Hepatocyte (in vitro differentiated cells): ENCODE measurements at places on chromosomes 5 and 9. TPM values are rescaled to one million over a fixed set of nuclear protein-coding genes. Genes with fewer than 3 reads are reported as not detected.

The NEUROG1 gene
- polyA plus RNA-seq: not detected in 2 replicates

The LCN9 gene
- 13.4 and 21.6 TPM in 2 replicates for polyA plus RNA-seq

The PCDHGB3 gene
- polyA plus RNA-seq: not detected in 2 replicates

The PCDHA9 gene
- 0.57 and 0.90 TPM in 2 replicates for polyA plus RNA-seq

The GPR150 gene
- polyA plus RNA-seq: 1.0 and 1.3 TPM in 2 replicates

The IL9 gene
- polyA plus RNA-seq: not detected in 2 replicates

The GALT gene
- polyA plus RNA-seq: 119 and 121 TPM in 2 replicates

The DDX4 gene
- polyA plus RNA-seq: not detected in 2 replicates

The VAV2 gene
- polyA plus RNA-seq: 27.5 and 27.7 TPM in 2 replicates

The PCDHGA11 gene
- 1.8 TPM in 2 replicates for polyA plus RNA-seq

The PCDHGA5 gene
- not detected in 2 replicates for polyA plus RNA-seq

The IL13 gene
- not detected in 2 replicates for polyA plus RNA-seq

The QRFP gene
- 0.21 and 0.74 TPM in 2 replicates for polyA plus RNA-seq

The ADRB2 gene
- 1.1 and 1.8 TPM in 2 replicates for polyA plus RNA-seq

The KIAA0825 gene
- 2.1 and 2.7 TPM in 2 replicates for polyA plus RNA-seq

The EXOSC3 gene
- 43.1 and 48.1 TPM in 2 replicates for polyA plus RNA-seq

The RGMB gene
- polyA plus RNA-seq: 6.8 and 8.4 TPM in 2 replicates

The SPATA31E1 gene
- 0.05 TPM in 1 of 2 replicates, not detected in the other for polyA plus RNA-seq

The ABCA1 gene
- polyA plus RNA-seq: 11.9 and 14.5 TPM in 2 replicates
